ENCODE measurements at places on chromosomes 2 and 18.

- DNase-seq: no peak
These were observed 366.2 kb upstream of the LRRTM1 start for GRCh38 chr2:80670763-80671162.

DNA sequence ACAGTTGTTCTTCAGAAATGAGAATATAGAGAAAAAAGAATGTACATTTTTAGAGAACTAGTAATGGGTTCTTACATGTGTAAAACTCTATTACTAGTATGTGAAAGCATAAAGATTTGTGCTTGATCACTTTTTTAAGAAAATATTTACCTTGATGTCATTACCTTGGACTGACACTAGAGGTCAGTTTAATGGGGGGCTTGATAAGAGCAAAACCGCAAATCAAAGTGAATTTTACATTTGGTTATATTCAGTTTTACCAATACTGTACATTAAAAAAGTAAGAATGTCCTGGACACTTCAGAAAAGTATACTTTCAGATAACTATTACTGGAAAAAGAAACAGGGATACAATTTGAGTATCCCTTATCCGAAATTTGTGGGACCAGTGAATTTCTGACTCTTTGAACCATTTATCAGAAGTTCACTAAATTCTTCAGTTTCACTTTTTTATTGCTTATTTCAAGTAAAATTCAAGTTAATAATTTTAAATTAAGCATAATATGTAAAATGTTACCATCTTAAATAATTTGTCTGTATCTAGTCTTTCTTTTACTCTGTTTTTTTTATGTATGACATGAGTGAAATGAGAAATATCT lies 1149.5 kb downstream of the DSC3 start:
- DNase-seq: peak; percentile 31

DNA sequence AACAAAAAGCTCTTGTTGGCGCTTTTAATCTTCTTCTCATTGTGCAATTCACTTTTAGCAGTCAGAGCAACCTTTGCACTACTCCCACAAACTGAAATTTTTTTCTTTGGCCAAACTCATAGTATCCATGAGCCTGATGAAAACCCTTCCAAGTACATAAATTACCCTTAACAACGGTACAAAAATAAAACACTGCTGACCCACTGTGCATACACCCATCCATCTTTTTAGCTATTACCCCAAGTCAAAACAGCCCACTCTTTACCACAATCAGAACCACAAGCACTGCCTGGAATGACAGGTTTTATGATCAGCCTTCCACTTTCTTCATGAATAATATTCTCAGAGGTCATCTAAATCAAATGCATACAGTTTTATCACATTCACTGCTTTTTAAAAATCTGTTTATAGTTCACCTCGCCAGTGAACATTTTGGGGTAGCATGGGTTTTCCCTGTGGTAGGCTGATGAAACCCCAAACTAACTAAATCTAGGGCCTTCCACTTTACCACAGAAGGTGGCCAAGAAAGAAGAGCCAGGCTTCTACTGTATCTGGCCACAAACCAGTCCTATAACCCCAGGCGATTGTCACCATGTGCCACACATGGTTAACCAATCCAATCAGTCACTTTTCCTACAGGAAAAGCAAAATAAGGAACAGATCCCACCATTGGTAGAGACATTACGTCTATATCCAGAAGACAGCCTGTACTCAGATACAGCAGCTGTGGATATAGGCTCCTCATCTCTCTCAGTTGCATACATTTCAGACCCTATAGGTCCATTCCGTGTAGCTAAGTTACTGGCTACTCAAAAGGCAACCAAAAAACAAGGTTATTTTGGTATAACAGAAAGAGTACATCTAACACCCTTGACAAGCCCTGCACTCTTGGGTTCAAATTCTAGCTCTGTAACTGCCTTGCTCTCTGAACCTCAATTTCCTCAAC lies 171.3 kb downstream of the THADA start:
- DNase-seq: peak; percentile 46

GRCh38 chr18:66395671-66396218 lies 208.1 kb downstream of the CDH19 start:
- DNase-seq: no peak

DNA sequence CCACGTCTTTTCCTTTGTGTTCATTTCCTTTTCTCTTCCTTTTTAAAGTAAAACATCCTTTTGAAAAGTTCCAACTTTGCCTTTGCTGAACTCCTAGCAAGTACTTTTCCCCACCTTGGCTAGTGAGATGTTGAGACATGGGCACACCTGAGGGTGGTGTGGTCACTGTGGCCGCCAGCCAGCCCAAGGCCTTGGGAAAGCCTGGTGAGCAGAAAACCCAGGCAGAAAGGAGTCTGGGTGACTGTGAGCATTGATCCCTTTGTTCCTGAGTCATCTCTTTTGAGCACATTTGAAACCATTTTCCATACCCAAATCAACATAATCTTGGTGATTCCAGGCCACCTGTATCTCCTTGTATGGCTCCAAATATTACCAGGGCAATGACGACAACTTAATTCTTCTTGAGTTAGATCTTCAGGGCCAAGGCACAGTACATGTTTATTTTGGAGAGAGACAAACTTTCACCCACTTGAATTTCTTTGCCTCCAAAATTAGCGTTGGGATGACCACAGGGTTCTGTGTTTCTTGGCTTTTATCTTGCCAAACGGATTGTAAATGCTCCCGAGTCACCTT lies 14.5 kb downstream of the EPAS1 start:
- DNase-seq: peak; percentile 69

GRCh38 chr2:239316562-239317465 lies 84.0 kb downstream of the HDAC4 start:
- DNase-seq: peak; percentile 43

DNA sequence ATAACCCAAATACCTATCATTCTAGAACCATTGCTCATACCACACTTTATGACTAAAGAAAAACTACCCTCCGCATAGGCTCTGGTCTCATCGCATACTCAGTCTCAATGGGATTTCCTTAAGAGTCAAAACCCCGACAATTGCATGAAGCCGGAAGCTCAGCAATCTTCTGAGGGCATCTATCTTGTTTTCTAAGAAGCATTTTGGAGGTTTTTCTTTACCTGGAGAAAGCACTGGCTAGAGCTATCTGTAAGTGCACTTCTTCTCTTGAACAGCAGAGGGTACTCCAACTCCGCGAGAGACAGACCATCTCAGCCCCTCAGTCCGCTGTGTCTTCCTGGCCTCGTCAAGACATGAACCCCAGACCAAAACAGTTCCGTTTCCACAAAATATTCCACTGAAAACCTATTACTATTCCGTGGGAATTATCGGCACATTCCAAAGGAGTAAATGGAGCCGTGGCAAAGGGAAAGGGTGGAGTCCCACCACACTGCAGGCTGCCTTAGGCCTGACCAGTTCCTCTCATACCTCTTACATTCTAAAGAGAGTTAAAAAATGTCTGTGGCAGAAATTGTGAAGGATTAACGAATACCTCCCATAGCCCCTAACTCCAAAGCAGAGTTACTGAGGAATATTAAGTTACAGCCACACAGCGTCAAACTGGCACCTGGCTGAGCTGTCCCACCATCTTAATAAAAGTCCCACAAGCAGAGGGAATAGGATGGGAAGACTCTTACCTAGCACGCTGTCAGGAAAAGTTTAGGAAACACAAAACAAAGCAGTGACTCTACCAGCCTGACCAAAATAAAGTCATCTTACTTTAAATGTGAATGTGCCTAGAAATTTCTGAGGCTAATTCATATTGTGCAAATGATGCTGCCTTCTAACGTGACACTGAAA lies 325.6 kb upstream of the VRK2 start:
- DNase-seq: peak; percentile 64

DNA sequence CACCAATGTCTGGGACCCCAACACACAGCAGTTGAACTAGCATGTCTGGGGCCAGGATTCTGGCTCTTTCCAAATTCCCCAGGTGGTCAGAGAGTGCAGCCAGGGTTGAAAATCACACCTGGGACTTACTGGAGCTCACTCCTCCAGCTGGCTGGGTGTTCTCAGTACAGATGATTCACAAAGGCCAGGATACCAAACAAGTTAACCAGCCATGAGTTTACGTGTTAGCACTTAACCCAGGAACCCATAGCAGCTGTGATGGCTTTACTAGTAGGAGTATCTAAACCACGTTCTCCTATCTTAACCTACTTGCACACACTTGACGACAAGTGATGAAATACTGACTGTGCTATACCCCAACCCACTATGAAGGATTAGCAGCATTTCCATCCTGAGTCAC lies 222.8 kb downstream of the FBXO15 start:
- peak; percentile 9 for DNase-seq

DNA sequence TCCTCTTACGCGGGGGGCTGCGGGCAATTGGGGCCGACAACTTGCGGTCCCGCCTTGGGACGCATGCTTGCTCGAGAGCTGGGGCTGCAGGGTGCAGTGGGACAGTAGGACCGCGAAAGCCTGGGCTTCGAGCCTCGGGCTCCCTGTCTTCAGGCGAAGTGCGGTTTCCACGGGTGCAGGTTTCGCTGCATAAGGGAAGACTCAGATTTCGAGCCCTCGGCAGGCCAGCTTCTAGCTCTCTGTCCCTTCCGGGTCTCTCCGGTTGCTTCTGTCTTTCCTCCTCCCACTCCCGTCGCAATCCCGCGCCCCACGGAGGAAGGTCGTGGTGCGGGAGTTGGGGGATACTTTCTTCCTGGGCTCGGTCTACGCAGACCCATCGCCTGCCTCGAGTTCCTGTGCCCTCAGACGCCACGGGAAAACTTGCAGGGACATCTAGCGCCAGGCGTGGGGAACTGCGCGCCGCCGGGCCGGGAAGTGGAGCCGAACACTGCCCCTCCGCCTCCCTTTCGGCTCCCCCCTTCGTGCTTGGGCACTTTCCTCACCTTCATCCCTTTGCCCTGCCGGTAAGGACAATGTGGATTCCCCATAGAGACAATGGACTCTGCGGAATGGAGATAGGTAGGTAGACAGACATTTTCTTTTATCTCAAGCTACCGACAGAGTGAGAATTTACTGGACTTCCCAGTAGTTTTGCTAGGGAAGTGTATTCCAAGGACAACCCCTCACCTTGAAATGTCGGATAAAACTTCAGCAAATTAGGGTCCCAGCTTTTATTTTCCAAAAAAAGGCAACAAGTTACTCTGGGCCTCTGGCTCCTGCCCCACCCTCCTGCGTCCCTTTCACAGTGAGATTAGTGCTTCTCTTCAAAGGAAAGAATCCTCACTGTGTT lies 4.2 kb upstream of the HOXD13 start:
- peak; percentile 35 for DNase-seq
